K562 (cell line): ENCODE measurements at places on chromosomes 3 and 15. TPM values are rescaled to one million over a fixed set of nuclear protein-coding genes. Genes with fewer than 3 reads are reported as not detected.

DNA sequence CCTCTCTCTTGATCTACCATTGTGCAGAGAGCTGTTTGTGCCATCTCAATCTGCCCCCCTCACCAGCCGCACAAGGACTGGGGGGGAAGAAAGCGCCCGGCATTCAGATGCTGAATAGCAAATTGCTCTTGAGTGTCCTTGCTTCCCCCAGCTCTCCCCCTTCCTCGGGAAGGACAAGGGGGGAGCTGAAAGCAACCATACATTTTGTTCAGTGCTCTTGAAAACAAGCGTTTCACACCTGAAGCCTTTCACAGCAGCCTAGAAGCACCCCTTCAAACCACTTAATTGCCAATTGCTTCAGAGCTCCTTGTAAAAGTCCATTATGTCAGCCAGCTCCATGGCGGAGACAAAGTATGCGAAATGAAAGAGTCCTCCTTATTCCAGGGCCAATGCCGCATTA, 540.1 kb downstream of the NR2F2 start:
- DNase-seq, result no peak
- no peaks in the 10 kb centered on the region for H3K36me3 ChIP-seq
- H3K4me3 ChIP-seq, result no peak overlapping the region
- no peak overlapping the region for H3K27ac ChIP-seq

DNA sequence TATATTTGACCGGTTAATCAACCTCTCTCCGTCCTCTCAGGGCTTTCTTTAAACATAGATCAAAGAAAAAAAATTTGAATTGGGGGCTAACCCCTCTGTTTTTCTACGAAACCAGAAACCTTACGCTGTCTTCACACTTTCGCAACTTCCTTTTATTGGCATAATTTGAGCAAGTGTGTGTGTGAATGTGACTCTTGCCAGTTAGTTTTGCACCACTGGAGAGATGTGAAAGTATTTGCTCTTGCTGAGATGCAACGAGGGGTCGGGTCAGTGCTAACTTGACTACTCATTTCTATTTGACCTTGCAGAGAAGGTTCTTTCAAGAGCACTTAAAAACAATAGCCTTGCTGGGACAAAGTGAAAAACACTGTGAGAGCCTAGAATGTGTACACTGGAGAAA, 81.2 kb downstream of the FAM43A start:
- no peak overlapping the region for H3K27ac ChIP-seq
- H3K4me3 ChIP-seq, result no peak overlapping the region
- H3K27me3 ChIP-seq, result peaks cover 41% of the 10 kb centered on the region
- no peak for DNase-seq
- peaks cover 8% of the 10 kb centered on the region for H3K4me1 ChIP-seq

- H3K27me3 ChIP-seq, result no peaks in the 10 kb centered on the region
- no peaks in the 10 kb centered on the region for H3K4me1 ChIP-seq
- no peak for DNase-seq
- no peak overlapping the region for H3K4me3 ChIP-seq
- H3K27ac ChIP-seq, result no peak overlapping the region
These were observed 83.4 kb upstream of the POU1F1 start for GRCh38 chr3:87359826-87360225.

GRCh38 chr3:81861593-81861992, 100.1 kb upstream of the GBE1 start:
- DNase-seq, result no peak
- H3K27me3 ChIP-seq, result no peaks in the 10 kb centered on the region
- H3K4me1 ChIP-seq, result no peaks in the 10 kb centered on the region
- no peak overlapping the region for H3K4me3 ChIP-seq
- H3K36me3 ChIP-seq, result no peaks in the 10 kb centered on the region

DNA sequence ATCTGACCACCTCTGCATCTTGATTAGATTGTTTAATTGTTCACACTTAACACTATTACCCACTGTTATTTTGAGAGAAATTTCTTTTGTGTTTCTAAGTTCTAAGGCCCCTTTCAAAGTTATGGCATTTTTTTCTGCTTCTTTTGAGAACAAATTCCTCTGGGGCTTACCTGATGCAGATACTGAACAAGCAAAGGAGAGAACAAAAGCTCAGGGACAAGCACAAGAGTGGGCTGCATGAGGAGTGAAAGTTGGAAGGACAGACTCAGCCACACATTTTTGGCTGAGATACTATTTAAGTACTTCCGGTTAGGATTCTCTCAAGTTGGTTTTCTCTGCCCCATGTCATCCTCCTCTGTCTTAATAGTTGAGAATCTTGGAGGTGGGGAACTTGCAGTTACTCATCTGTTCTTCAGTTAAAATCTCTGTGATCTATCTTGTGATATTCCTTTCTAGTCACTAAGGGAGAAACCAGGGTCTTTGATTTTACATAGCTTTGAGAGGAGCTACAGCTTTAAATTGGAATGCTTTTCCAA, 54.7 kb downstream of the CMTM6 start:
- no peaks in the 10 kb centered on the region for H3K36me3 ChIP-seq
- no peak overlapping the region for H3K4me3 ChIP-seq
- H3K4me1 ChIP-seq, result no peaks in the 10 kb centered on the region
- DNase-seq, result no peak
- H3K27ac ChIP-seq, result no peak overlapping the region

DNA sequence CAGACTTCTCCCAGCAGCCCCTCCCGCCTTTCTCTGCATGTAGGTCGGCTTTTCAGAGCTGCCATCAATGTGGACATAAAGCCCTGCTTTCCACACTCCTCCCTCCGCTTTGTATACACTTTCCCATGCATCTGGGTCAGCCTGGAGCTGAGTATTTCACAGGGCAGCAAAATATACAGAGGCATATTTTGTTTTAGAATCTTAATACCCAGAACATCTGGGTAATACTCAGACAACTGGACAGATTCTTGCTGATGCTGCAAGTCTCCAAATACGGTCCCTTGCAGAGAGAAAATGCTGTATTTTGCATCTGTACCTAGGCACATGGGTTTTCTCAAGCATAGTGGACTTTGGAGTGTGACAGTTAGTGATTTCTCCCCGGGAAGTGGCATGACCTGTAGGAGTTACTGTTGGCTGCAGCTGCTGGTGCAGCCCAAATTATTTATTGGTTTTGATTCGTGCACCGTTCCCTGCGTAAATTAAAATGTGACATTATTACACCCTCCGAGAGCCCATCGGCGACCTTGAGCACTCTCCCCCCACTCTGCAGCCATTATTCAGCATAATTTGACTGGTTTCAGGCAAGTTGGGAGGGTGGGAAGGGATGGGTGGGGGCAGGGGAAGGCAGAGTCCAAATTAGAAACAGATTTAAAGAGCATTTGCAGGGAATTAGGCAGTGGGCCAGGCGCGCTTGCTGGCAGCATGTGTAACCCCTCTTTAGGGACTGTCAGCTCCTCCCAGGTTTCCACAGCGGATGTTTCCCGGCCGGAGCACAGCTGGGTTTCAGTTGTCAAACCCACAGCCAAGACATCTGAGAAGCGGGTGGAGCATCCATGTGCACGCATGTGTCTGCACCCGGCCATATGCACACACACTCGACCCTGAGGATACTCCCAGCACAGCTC, 100.8 kb downstream of the CPN2 start:
- no peak overlapping the region for H3K27ac ChIP-seq
- DNase-seq, result no peak
- peaks cover 43% of the 10 kb centered on the region for H3K4me1 ChIP-seq
- no peak overlapping the region for H3K4me3 ChIP-seq
- no peaks in the 10 kb centered on the region for H3K36me3 ChIP-seq

DNA sequence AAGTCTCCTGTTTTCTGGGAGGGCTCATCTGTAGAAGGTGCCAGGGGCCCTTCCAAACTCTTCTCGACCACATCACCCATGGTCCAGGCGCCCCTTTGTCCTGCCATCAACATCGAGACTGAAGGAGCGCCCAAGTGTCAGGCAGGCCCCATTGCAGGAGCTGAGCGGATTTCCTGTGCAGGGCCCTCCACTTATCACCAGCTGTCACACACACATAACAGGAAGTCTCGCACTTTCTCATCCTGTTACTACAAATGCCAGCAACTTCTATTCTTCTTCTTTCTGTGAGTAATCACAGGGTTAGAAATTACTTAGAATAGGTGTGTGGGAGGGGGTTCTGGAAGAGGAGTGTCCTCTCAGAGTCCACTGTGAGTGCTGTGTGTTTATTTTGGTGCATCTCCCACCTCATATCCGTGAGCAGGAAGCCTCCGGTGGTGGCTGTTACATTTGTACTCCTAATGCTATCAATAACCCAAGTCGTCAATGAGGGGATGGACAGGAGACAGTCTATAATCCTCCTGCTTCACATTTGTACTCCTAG, at the start of gene KLHL6:
TSS of gene KLHL6 (minus strand) at position 166 of the 541 bp plus-strand sequence. CDS start at position 113, 53 bp downstream.
- no peaks in the 10 kb centered on the region; the same call in 2 of the 3 replicates for H3K36me3 ChIP-seq
- H3K4me1 ChIP-seq, result peaks cover 34% of the 10 kb centered on the region
- no peaks in the 10 kb centered on the region for H3K27me3 ChIP-seq
- no peak within 1 kb of the TSS for H3K4me3 ChIP-seq
- DNase-seq, result no peak

GRCh38 chr3:122469659-122470058, 45.1 kb downstream of the KPNA1 start:
- H3K4me1 ChIP-seq, result peaks cover 8% of the 10 kb centered on the region; the same call in 1 of the 3 replicates
- peaks cover 20% of the 10 kb centered on the region; the same call in 1 of the 3 replicates for H3K36me3 ChIP-seq
- no peak overlapping the region for H3K27ac ChIP-seq
- H3K4me3 ChIP-seq, result no peak overlapping the region
- no peak for DNase-seq

- H3K4me3 ChIP-seq, result no peak overlapping the region
- DNase-seq, result no peak
- H3K36me3 ChIP-seq, result no peaks in the 10 kb centered on the region
- no peaks in the 10 kb centered on the region for H3K27me3 ChIP-seq
- H3K4me1 ChIP-seq, result no peaks in the 10 kb centered on the region
- H3K27ac ChIP-seq, result no peak overlapping the region
These were observed 139.7 kb downstream of the SNRPN start for GRCh38 chr15:25094519-25094918.

DNA sequence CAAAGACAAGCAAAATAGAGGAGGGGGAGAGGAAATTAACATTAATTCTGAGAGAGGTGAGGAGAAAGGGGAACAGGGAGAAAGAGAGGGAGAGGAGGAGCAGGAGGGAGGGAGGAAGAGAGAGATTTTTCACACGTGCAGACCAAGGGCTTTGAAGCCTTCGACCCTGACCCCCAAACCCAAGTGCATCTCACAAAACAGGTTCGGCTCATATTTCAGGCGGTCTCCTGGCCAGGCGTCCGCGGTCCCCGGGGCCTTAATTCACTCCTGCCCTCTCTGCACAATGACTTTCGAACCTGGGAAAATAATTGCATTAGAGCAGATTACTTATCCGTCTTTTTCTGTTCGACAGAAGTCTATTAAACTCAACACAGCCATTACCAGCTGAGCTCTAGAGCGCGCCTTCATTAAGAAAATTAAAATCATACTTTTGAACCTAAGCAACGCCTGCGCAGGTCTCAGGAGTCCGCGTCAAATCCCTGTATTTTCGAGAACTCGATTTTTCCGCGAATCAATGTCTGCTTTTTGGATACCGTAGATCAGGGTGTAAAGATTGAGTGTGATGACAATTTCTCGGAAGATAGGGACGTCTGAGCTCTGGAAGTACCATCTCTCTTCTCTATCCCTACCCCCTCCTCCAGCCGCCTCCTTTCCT, 220.7 kb downstream of the MEIS2 start:
- peaks cover 3% of the 10 kb centered on the region; the same call in 2 of the 3 replicates for H3K4me1 ChIP-seq
- peaks cover 3% of the 10 kb centered on the region; the same call in 1 of the 3 replicates for H3K27me3 ChIP-seq
- no peak for DNase-seq
- H3K27ac ChIP-seq, result no peak overlapping the region
- no peaks in the 10 kb centered on the region for H3K36me3 ChIP-seq
- H3K4me3 ChIP-seq, result no peak overlapping the region

GRCh38 chr3:42273361-42273760, 7.4 kb upstream of the CCK start:
- no peak overlapping the region for H3K27ac ChIP-seq
- no peak overlapping the region for H3K4me3 ChIP-seq
- H3K4me1 ChIP-seq, result no peaks in the 10 kb centered on the region
- no peaks in the 10 kb centered on the region for H3K36me3 ChIP-seq

GRCh38 chr3:17301271-17301670, 416.5 kb downstream of the PLCL2 start:
- no peaks in the 10 kb centered on the region for H3K4me1 ChIP-seq
- H3K27me3 ChIP-seq, result no peaks in the 10 kb centered on the region
- no peak for DNase-seq
- no peaks in the 10 kb centered on the region for H3K36me3 ChIP-seq
- H3K4me3 ChIP-seq, result no peak overlapping the region
- no peak overlapping the region for H3K27ac ChIP-seq

GRCh38 chr3:143824735-143825385, 23.4 kb downstream of the SLC9A9 start:
- H3K36me3 ChIP-seq, result no peaks in the 10 kb centered on the region
- no peaks in the 10 kb centered on the region for H3K27me3 ChIP-seq
- H3K4me3 ChIP-seq, result no peak overlapping the region

GRCh38 chr3:184379358-184380184, at the start of gene CHRD:
Gene CHRD (plus strand): TSS chr3:184380054. CDS start chr3:184380319, 265 bp downstream.
- peak within 1 kb of the TSS; percentile 35 for H3K4me3 ChIP-seq
- H3K36me3 ChIP-seq, result no peaks in the 10 kb centered on the region
- no peak for DNase-seq

GRCh38 chr3:38450853-38451252, 2.8 kb upstream of the ACVR2B start:
- no peak overlapping the region for H3K27ac ChIP-seq
- H3K36me3 ChIP-seq, result no peaks in the 10 kb centered on the region
- no peak overlapping the region for H3K4me3 ChIP-seq
- H3K27me3 ChIP-seq, result no peaks in the 10 kb centered on the region
- no peak for DNase-seq
- H3K4me1 ChIP-seq, result peaks cover 28% of the 10 kb centered on the region

DNA sequence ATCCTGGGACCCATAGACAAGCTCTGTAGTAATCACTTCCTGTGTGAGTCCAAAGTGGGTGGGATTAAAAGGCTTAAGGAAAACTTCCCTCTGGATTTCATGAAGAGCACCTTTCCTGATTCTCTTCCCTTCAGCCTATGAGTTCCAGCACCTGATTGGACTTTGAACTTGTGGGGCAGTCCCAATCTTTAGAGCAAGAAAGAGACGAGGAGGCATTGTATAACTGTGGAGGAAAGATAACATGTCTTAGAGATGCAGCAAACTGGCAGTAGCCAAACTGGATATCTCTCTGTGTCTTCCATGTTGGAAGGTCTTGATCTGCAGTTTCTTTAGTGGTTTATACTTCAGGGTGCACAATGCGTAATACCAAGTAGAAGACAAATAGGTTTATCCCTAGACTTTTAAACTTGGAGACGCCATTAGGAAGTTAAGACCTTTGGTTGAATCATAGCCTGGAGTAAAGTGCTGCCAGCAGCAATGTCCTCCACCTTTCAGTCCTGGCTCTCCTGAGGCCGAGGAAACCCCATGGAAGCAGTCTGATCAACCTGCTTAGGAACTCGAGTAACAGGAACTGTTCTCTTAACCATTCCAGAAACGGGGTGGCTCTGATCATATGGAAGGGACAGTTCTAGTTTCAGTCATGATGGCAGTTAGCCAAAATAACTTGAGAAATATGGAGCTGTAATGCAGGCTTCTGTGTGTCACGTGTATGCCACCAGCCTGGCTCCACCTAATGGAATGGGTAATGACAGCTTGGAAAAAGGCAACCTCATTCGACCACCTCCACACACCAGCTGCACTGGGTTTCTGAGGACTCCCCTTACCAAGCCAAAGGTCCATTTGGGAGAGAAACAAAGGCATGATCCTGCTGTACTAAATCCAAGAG, 4.7 kb downstream of the EIF1B start:
- DNase-seq, result peak; percentile 51
- peaks cover 41% of the 10 kb centered on the region for H3K36me3 ChIP-seq
- H3K27me3 ChIP-seq, result no peaks in the 10 kb centered on the region
- peak overlapping the region; percentile 50 for H3K27ac ChIP-seq
- no peak overlapping the region for H3K4me3 ChIP-seq

Gene FMN1
- total RNA-seq, result 0.07 TPM in 2 replicates

Gene CEP19
- 2.3 and 2.5 TPM in 2 replicates for total RNA-seq

Gene MCTP2
- 0.07 TPM in 2 replicates for total RNA-seq

Gene TTLL13
- total RNA-seq, result 0.11 and 0.36 TPM in 2 replicates

Gene ESYT3
- total RNA-seq, result not detected in 2 replicates

Gene RTP3
- total RNA-seq, result not detected in 2 replicates

Gene GHSR
- not detected in 2 replicates for total RNA-seq

Gene TP63
- total RNA-seq, result 1.1 and 1.4 TPM in 2 replicates
